ENCODE measurements at places on chromosomes 7 and 10.

- DNase-seq, result no peak
Observed at GRCh38 chr10:86083664-86084175, 282.9 kb downstream of the GRID1 start.

- DNase-seq, result no peak
Observed at GRCh38 chr7:127996253-127997071, 34.8 kb downstream of the LRRC4 start.

GRCh38 chr7:4789194-4790077, 14.0 kb downstream of the AP5Z1 start:
- DNase-seq, result no peak

DNA sequence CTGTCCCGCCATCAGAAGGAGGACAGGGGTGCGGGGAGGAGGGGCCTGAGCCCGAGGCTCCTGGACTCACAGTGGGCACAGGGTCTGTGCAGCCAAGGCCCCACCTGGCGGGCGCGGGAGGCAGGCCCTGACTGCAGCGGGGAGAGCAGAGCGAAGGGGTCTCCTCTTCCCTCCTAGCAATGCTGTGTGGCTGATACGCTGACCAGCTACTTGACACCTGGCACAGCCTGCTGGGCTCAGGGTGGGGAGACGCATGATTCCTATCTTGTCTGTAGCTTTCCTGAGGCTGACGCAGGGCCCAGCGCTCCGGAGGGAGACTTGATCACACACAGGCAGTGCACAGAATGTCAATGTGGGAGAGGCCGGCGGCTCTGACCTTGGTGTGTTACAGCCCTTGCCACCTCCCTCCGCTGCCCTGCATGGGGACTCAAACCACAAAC, 174.9 kb downstream of the ELFN1 start:
- DNase-seq, result no peak

DNA sequence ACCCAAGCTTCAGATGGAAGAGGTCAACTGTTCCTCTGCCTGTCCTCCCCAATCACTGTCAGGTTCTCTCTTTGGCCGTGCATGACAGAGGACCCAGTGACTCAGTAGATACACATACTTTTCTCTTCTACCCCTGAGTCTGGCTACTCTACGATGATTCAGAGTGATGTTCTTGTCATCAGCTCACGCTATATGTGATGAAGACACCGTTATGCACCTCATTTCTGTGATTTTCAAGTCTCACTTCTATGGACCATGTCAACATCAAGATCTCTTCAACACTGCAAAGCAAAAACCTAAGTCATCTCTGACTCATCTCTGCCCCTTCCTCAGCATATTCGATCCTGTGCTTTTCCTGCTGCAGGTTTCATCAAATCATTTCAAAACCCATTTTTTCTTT, 76.6 kb upstream of the DGKI start:
- DNase-seq, result no peak

- DNase-seq, result no peak
Observed at GRCh38 chr10:96666741-96667140, 53.6 kb downstream of the PIK3AP1 start.

- no peak for DNase-seq
Observed at GRCh38 chr10:11076221-11076620, 58.5 kb downstream of the CELF2 start.

All from HuH-7 (cell line).